ENCODE measurements at places on chromosomes 7 and 10. TPM values are rescaled to one million over a fixed set of nuclear protein-coding genes. Genes with fewer than 3 reads are reported as not detected.

MOGAT3 gene
- not detected for total RNA-seq

EIF5AL1 gene
- total RNA-seq: 0.78 TPM

PUS7 gene
- 5.2 TPM for total RNA-seq

TYW1 gene
- 24.3 TPM for total RNA-seq

SEMA3E gene
- not detected for total RNA-seq

CUBN gene
- total RNA-seq: 0.97 TPM

CDHR1 gene
- total RNA-seq: 0.56 TPM

ELN gene
- not detected for total RNA-seq

PIK3CG gene
- 54.9 TPM for total RNA-seq

CYP3A7 gene
- not detected for total RNA-seq

CYP3A5 gene
- total RNA-seq: not detected

INA gene
- total RNA-seq: not detected

PLXDC2 gene
- 0.13 TPM for total RNA-seq

KNDC1 gene
- 3.6 TPM for total RNA-seq

BHLHA15 gene
- 0.80 TPM for total RNA-seq

AQP1 gene
- total RNA-seq: 0.13 TPM

H2AZ2 gene
- 141 TPM for total RNA-seq

PON1 gene
- total RNA-seq: not detected

CPA4 gene
- not detected for total RNA-seq

SLC26A5 gene
- not detected for total RNA-seq

Data from naive thymus-derived CD4-positive, alpha-beta T cell (primary cell).